ENCODE measurements at places on chromosomes 16 and 17.

- DNase-seq: no peak
These were observed 8.5 kb downstream of the KRTAP1-5 start for GRCh38 chr17:41018541-41018940.

- DNase-seq: no peak
These were observed 6.2 kb upstream of the MRC2 start for GRCh38 chr17:62621223-62621622.

GRCh38 chr17:65794572-65794971 lies 233.1 kb upstream of the AXIN2 start:
- DNase-seq: peak; percentile 9

DNA sequence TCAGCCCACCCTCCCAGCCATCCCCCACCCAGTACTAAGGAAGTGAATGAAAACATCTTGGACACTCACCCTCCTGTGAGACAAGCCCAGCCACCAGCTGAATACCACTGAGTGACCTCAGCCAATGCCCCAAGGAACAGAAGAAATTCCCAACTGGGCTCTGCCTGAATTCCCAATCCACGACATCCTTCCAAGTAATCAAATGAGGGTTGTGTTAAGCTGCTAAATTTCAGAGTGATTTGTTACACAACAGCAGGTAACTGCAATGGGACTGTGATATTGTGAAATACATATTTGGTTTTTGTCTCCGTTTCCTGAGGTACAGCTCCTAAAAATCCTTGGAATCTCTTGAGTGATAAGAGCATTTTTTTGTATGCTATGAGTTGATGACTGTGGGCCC lies 578.7 kb upstream of the CDH11 start:
- no peak for DNase-seq

DNA sequence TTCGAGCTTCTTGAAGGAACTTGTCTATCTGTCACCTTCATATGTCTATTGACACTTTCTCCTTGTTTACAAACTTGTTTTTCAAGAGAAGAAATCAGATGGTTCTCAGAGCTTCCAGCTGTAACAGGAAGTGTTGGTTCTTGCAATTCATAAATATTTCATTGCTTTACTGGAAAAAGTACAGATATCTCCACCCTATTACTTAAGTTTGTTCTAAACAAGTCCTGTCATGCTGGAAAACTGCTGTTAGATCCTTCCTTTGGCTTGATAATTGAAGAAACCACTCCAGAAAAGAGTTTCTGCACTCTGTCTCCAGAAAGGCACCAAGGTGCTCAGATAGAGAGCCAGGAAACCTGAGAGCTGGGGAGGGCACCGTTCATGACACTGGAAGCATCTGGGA lies 181.6 kb downstream of the DNAH9 start:
- no peak for DNase-seq

- DNase-seq: no peak
These were observed at the start of gene C16orf96 for GRCh38 chr16:4556112-4556511. Gene C16orf96 (plus strand): TSS chr16:4556340. CDS start chr16:4556490, 150 bp downstream.

DNA sequence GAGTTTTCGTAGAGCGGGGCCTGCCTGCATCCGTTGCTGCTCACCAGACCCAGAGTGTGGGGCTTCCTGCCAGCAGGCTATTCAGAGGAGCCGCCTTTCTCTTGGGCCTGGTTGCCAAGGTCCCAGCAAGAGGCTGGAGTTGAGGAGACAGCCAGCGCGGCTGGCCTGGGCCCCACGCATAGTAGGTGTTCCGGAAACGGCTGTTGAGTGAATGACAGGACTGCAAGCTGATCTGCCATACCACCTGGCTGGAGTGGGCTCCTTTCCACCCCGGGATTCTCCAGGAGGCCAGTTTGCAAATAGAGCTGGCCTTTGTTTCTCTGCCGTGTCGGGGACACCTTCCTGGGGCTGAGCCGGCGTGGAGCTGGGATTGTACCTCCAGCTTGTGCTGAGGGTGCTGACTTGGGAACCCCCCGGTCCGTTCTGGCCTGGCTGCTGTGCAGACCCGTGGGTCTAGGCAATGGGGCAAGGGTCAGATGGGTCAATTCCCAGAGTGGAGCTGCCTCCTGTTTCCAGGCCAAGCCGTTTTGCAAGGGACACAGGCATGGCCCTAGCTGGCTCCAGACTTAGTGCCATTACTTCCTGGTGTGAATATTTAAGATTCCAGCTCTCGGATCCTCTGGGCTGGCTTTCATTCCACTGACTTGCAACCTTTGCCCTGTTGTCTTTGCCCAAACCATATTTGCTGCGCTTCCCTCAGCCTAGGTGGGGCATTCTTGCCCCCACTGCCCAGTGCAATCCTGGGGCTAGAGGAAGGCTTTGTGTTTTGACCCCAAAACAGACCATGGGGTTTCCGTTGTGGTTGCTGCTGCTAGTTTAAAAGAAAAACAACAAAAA lies 68.8 kb downstream of the CMIP start:
- DNase-seq: no peak

GRCh38 chr16:55756963-55757362 lies 75.9 kb downstream of the CES1 start:
- DNase-seq: no peak

GRCh38 chr16:46569231-46569735 lies 51.9 kb downstream of the SHCBP1 start:
- no peak for DNase-seq

GRCh38 chr16:27748868-27749546 lies 199.1 kb downstream of the KATNIP start:
- DNase-seq: peak; percentile 64

- DNase-seq: no peak
These were observed 32.1 kb downstream of the DUSP14 start for GRCh38 chr17:37521821-37522220.

- DNase-seq: peak; percentile 58
These were observed 4.3 kb upstream of the MYL4 start for GRCh38 chr17:47204722-47205418.

DNA sequence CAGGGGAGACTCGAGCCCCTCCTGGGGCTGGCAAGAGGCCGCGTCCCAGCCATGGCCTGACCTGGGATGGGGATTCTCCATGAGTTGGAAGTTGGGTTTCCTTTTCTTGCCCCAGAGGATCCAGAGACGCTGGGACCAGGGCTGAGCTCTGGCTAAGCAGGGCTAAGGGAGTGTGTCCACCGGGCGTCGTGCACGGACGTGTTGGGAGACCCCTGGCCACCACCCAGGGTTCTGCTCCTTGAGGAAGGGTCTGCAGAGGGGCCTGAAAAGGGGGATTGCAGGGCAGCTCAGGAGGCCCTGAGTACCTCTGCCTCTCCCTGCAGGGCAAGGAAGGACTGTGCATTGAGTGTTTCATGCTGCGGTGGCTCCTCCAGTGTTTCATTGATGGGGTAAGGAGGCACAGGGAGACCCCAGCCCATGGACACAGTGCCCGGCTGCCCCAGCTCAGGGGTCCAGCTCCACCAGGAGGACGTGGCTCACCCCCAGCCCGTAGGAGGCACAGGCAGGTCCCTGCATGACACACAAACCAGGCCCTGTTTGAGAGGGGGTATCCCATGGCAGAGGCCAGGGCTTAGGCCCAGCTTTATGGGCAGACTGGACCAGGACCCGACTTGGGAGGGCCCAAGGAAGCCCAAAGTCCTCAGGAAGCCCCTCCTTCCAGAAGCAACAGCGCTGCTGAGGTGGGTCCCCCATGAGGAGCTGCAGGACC lies 47.5 kb downstream of the USP22 start:
- DNase-seq: no peak

- DNase-seq: no peak
These were observed 127.0 kb upstream of the MON1B start for GRCh38 chr16:77064037-77064436.

DNA sequence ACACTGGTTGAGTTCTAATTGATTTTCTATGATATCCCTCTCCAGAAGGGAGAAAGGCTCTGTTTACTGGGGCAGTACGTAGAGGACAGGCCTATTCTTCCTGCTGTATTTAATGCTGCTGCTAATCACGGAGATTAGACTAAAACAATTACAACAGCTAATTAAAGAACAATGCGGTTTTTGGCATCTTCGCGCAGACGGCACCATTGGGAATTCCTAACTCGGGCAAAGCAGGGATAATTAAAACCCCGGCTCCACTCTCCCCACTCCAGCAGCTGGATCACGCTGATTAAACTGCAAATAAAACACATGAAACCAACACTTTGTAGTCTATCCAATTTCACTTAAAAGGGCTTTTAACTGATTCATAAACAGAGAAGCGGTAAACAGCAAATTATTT lies 147.6 kb downstream of the XYLT1 start:
- no peak for DNase-seq

- no peak for DNase-seq
These were observed 27.7 kb upstream of the WSB1 start for GRCh38 chr17:27266228-27266627.

GRCh38 chr17:7843257-7843535 lies 9.2 kb downstream of the KDM6B start:
- DNase-seq: no peak

GRCh38 chr17:30796016-30796415 lies 28.5 kb downstream of the CRLF3 start:
- no peak for DNase-seq

DNA sequence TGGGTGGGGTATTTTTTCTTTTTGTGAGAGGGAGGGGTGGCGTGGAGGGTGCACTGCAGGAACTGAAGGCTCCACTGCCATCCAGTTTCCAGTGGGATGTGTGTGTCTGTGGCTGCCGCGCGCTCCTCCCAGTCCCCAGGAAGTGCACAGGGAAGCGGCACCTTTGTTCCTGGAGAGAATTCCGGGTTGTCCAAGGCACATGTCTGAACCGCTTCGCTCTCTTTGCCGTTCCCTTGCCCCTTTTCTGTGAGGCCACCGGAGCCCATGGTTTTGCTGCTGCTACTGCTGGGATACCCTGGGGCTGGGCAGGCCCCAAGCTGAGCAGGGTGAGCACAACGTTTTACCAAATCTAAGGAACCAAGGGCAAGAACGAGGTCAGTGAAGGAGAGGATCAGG lies 19.5 kb downstream of the ACSF3 start:
- no peak for DNase-seq

DNA sequence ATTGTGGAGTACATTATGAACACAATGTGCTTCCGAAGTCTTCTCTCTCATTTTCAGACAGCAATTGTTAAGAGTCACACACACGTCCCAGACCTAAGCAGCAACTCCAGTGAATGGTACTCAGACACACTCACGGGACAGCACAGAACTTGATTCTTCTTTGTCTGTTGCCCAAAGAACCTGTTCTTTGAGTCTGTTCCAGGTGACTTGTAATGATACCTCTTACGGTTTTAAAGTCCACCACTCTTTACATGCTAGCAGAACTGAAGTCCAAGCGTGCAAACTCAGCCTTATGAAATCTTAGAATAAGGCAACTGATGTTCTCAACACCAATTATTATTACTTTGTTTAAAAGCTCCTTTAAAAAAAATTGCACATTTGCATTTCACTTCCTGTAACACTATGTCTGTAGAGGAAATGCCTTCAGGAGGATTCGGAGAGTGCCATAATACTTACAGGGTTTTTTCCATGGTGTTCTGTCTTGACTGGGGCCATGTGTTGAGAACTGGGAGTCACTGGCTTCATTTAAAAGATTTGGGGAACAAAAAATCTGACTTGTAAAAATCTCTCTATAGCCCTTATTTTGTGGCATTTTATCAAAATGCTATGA lies 48.1 kb downstream of the MARF1 start:
- DNase-seq: no peak

GRCh38 chr16:63943566-63943965 lies 1178.3 kb downstream of the CDH11 start:
- no peak for DNase-seq

- DNase-seq: no peak
These were observed 109.1 kb downstream of the ZFHX3 start for GRCh38 chr16:72938795-72939164.

DNA sequence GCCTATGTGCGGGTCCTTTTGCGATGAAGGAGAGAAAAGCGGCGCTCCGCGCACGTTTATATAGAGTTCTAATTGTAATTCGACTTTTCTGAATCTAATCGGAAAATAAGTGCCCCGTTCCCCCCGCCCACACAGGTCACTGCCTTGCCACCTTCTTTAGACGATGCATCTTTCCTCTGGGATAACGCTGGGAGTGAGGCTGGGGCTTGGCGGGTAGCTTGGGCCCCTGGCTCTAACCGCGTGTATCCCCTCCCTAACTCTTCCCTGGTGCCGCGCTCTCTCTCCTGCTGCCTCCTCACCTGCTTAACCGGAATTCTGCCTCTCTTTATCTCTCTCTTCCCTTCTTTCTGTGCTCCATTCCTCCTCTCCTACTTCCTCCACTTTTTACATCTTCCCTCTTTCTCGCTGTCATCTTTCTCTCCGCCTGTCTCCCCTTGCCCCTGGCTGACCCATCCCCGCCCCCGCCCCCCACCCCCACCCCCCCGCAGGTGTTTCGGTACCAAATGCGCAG lies 2.6 kb downstream of the LHX1 start:
- DNase-seq: no peak

GRCh38 chr16:49148410-49148809 lies 133.2 kb downstream of the CBLN1 start:
- DNase-seq: no peak
